ENCODE measurements at places on chromosomes 1 and 21.
A peak's percentile ranks its signal among the peaks of the same experiment; 100 is the strongest.

- no peak for DNase-seq
Measured at GRCh38 chr1:16348414-16349182, 3.7 kb downstream of the FBXO42 start.

DNA sequence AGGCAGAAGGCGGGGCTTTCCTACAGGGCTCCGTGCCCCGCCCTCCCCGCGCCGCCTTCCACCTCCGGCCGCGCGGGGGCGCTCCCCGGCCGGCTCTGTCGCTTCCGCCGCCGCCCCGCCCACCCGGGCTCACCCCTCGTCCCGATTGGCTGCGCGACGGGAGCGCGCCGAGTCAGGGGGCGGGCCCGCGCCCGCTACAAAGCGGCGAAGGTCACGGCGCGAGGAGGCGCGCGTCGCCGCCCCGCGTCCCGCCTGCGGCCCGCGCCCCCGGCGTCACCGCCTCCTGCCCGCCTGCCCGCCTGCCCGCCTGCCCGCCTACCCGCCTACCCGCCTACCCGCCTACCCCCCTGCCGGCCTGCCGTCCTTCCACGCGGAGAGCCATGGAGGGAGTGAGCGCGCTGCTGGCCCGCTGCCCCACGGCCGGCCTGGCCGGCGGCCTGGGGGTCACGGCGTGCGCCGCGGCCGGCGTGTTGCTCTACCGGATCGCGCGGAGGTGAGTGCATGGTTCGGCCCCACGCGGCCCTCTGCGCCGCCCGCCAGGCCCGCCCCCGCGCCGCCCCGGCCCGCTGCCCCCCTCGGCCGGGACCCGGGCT, at the start of gene TMEM201:
Gene TMEM201 (plus strand): TSS at position 361 of the 593 bp plus-strand sequence. CDS start 20 bp downstream, at position 381.
- DNase-seq: peak; percentile 89

DNA sequence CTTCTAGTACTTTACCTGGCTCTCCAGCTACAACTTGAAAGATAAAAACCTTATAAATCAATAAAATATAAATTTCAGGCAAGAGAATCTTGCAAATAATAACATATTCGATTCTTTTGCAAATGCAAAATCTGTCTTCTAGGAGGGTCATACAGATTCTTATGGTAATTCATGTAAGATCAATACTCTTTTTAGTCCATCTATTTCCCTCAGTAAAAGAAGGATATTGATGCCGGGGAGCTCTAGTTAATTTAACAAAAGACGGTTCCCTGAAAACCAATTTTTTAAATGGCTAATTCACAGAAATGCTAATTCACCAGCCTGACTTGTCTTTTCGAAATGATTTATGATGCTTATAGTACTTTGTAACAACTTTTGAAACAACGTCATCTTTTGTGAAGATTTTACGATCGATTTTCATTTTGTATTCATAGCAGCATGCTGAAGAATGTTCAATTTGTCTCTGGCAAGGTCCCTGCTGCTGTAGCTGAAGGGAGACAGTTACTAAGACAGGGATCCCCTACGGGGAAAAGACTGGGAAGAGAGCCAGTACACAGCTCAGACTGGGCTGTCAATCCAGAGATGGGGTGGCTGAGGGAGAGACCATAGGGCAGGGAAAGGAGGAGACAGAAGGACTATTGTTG, 90.6 kb upstream of the SPAG17 start:
- no peak for DNase-seq

DNA sequence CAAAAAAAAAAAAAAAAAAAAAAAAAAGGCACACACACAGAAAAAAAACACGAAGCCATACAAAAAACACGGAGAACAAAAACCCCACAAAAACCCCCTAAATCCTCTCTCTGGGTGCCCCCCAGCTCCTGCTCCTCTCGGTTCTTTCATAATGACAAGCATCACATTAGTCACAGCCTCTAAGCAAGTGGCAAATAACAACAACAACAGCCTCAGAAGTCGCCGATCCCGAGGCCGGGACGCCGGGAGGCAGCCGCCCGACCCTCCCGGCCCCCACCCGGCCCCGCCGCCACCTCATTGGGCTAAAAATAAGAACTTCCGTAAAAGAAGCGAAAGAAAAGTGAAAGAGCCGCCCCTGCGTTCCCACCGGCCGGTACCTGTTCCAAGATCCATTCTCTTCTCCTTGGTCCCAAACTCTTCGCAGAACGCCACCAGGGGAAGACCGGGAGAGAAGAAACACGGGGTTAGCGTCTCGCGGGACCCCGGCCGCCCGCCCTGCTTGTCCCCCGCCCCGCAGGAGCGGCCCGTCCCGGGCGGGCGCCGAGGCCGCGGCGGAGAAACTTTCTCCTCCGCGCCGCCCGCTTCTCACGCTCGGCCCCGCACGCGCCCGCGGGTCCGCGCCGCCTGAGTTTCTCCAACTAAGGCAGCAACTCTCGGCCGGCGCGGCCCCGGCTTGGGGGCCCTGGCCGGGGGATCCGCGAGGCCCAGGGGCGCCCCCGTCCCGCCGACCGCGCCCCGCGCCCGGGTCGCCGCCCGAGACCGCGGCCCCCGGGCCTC, 102.8 kb downstream of the CASZ1 start:
- no peak for DNase-seq

DNA sequence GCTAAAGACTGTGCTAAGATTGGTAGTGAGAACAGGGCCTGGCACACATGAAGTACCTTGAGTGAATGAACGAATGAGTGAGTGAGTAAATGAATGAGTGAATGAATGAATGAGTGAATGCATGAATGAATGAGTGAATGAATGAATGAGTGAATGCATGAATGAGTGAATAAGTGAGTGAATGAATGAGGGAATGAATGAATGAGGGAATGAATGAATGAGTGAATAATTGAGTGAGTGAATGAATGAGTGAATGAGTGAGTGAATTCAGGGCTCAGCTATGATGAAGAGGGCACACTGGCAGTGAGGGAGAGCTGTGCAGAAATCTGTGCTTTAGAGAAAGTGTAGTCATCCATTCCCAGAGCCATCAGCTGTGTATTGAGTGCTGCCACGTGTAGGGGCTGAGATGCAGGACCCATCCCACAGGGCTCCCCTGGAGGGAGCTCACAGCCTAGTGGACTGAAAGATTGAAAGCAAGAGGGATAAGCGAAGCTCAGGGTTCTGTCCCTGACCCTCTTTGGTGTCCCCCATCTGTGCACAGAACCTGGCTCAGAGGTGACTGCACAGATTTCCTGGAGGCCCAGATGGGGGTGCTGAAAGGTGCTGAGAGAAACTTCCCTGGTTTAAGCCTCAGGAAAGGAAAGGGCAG, 217.9 kb upstream of the VAMP3 start:
- DNase-seq: no peak

GRCh38 chr1:219126377-219126776, 47.3 kb upstream of the LYPLAL1 start:
- no peak for DNase-seq

DNA sequence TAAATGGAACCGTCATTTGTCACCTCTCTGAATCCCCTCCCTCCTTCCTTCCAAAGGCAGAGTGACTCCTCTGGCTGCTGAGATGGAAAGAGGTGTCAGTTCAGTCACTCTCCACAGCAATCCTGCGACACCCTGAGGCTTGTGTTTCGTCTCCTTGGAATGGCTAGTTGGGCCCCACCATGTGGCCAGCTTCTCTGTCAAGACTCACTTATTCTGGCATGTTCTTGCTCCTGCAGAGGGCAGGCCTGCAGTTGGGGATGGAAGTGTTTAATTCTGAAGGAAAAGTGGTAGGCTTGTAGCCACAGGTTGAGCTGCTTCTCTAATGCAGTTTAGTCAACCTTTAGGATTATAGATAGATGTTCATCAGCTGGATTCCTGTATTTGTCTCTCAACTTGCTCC, 149.6 kb downstream of the LMO4 start:
- DNase-seq: no peak

All from caudate nucleus (tissue), 63 donors.